T-helper 1 cell treated with Interleukin-12 subunit alpha and Interleukin-12 subunit beta and Interleukin-4 antibody, amounts not matched to agents 30 ng/mL and 1 ng/mL, for 36 hours (primary cell): ENCODE measurements at places on chromosomes 5 and 9. TPM values are rescaled to one million over a fixed set of nuclear protein-coding genes. Genes with fewer than 3 reads are reported as not detected.

HTR1A gene
- not detected in 2 replicates for total RNA-seq

JAK2 gene
- total RNA-seq = 62.9 and 64.2 TPM in 2 replicates

PPWD1 gene
- 62.0 and 63.3 TPM in 2 replicates for total RNA-seq

PCDHGA2 gene
- 0.05 and 0.07 TPM in 2 replicates for total RNA-seq

AKNA gene
- 464 and 472 TPM in 2 replicates for total RNA-seq

ZDHHC11B gene
- total RNA-seq = not detected in 2 replicates

NDUFS6 gene
- total RNA-seq = 26.8 and 31.3 TPM in 2 replicates

MGAT1 gene
- total RNA-seq = 126 and 135 TPM in 2 replicates

NR5A1 gene
- not detected in 2 replicates for total RNA-seq

GFI1B gene
- not detected in 2 replicates for total RNA-seq

LPAR1 gene
- not detected in 2 replicates for total RNA-seq

FOXD4L4 gene
- total RNA-seq = 0.20 TPM in 1 of 2 replicates, not detected in the other

PTPN3 gene
- total RNA-seq = 2.1 and 2.8 TPM in 2 replicates

OGN gene
- total RNA-seq = 0.15 TPM in 1 of 2 replicates, not detected in the other

CARTPT gene
- not detected in 2 replicates for total RNA-seq

QSOX2 gene
- 16.0 and 16.3 TPM in 2 replicates for total RNA-seq

DBH gene
- 0.05 TPM in 1 of 2 replicates, not detected in the other for total RNA-seq

DND1 gene
- 3.9 and 4.5 TPM in 2 replicates for total RNA-seq

KIF3A gene
- total RNA-seq = 41.2 and 42.9 TPM in 2 replicates

SLU7 gene
- total RNA-seq = 48.6 and 55.2 TPM in 2 replicates

ECSCR gene
- total RNA-seq = 0.61 and 0.76 TPM in 2 replicates

ACTL7A gene
- not detected in 2 replicates for total RNA-seq
